ENCODE measurements at places on chromosomes 2 and 18.

- no peak for DNase-seq
Measured at GRCh38 chr18:26438980-26439379, 109.4 kb downstream of the KCTD1 start.

GRCh38 chr2:63569740-63570139, 18.5 kb downstream of the WDPCP start:
- DNase-seq = no peak

DNA sequence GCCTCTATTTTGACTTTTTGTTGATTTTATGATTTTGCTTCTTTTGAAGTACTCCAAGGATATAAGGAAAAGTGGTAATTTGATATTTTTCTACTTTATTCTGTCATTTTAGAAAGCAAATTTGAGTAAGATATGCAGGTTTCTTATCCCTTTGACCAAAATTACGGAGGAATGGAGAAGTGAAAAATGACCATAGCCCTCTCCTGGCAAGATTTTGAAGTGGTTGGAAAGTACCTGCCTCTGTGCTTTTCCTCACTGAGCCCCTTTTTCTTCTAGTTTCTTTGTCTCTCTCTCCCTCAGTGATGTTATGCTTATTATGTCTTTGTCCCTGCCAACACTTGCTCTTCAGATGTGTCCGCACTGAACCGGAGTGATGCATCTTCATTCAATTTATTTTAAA, 898.1 kb downstream of the EPHA4 start:
- DNase-seq = no peak

- no peak for DNase-seq
Measured at GRCh38 chr2:238157506-238158017, 1.2 kb upstream of the ERFE start.

DNA sequence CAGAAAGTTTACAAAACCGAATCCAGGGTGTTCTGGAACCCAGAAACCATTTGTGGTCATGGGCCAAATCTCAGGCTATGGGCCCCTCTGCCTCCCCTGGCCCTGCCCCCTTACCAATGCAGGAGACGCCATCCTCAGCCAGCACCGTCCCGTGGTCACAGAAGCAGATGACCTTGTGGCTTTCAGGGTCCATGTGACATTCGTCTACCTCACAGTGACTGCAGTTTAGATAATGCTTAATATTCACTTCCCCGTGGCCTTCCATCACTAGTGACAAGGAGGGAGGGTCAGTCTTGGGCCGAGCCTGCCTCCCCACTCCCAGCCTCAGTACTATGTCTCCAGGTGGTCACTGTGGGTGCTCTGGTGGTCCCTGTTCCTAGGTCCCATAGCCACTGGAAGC, 111.6 kb downstream of the CLIP4 start:
- no peak for DNase-seq

DNA sequence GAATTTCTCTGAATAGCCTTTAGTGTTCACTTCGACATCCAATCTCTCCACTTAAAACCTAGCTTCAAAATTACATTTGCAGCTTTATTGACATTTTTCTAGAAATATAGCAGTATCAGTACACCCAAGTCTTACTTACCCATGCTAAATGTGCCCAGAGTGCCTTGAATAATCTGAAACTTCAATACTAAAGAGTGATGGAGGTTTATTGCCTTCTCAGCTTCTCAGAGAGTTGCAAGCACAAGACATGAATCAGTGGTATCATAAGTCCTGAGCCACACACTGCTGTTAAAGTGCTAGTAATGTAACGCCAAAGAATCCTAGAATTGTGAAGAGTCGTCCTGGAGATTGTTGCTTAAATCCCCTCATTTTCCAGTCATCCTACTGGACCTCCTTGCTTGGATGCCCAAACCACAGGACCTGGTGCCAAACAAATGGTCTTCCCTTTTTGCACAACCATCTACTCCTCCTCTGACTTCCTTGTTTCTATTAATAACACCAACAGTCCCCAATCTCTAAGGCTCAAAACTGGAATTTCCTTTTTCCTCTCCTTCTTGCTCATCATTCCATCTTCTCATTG, 83.2 kb upstream of the SPATS2L start:
- DNase-seq = no peak

DNA sequence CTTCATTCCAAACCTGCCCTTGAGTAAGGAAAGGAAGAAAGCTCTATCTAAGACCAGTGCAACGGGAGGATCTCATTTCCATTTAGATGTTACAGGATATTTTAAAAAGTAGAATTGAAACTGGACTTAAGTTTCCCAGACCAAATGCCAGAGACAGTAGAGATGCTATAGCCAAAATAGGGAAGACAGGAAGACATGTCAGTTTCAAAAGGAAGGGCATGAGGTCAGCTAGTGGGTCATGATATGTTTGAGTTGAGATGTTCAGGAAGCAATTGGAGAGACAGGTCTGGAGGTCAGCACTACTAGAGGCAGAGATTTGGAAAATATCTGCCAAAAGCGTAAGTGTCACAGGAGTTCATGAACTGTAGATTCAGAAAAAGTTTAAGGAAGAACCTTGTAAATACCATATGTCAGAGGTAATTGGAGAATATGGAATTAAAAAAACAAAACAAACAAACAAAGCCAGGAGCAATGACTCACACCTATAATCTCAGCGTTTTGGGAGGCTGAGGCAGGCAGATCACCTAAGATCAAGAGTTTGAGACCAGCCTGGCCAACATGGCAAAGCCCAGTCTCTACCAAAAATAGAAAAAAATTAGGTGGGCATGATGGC, 50.8 kb downstream of the EPHA4 start:
- no peak for DNase-seq

DNA sequence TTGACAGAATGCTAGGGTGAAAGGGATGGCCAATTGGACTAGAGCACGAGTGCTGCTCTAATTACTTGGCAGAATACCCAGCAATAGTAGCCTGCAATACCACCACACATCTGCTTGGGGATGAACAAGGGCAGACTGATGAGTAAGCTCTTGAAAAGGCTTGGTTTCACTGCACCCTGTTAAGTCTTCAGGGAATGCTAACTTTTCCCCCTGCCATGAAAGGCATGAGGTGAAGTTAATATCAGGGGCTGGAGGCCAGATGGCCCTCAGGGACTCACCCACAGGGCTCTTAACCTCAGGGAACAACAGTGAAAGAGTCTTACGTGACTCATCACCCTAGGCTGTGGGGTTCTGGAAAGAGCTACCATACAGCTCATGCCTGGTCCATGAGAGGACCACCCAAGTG, 51.7 kb upstream of the MYL1 start:
- DNase-seq = no peak

GRCh38 chr2:100142393-100142792, at the start of gene AFF3:
Gene AFF3, minus strand, starts transcription at chr2:100142590. Its CDS starts 38,136 bp downstream, at chr2:100104454.
- DNase-seq = peak; percentile 74

Measured in activated naive CD8-positive, alpha-beta T cell treated with anti-CD3 and anti-CD28 coated beads for 36 hours (primary cell).